ENCODE measurements at places on chromosomes 3 and 15. TPM values are rescaled to one million over a fixed set of nuclear protein-coding genes. Genes with fewer than 3 reads are reported as not detected.

The PCLAF gene
- 7.0 TPM for total RNA-seq

The TMEM40 gene
- not detected for total RNA-seq

The PODXL2 gene
- total RNA-seq = 16.4 TPM

The EPHA6 gene
- total RNA-seq = 21.8 TPM

The MOBP gene
- total RNA-seq = not detected

GRCh38 chr3:97712919-97713318 is 51.6 kb upstream of the ARL6 start:
- H3K4me1 ChIP-seq = peaks cover 5% of the 10 kb centered on the region
- no peak for DNase-seq
- peaks cover 1% of the 10 kb centered on the region for H3K27me3 ChIP-seq
- H3K27ac ChIP-seq = no peak overlapping the region

GRCh38 chr15:73748730-73749129 is 4.4 kb downstream of the INSYN1 start:
- peaks cover 11% of the 10 kb centered on the region for H3K27me3 ChIP-seq
- H3K27ac ChIP-seq = no peak overlapping the region
- H3K36me3 ChIP-seq = no peaks in the 10 kb centered on the region
- H3K4me3 ChIP-seq = no peak overlapping the region

Data from endothelial cell (in vitro differentiated cells).